Activated CD4-positive, alpha-beta T cell treated with anti-CD3 and anti-CD28 coated beads for 36 hours (primary cell): ENCODE measurements at places on chromosomes 2 and 18.

DNA sequence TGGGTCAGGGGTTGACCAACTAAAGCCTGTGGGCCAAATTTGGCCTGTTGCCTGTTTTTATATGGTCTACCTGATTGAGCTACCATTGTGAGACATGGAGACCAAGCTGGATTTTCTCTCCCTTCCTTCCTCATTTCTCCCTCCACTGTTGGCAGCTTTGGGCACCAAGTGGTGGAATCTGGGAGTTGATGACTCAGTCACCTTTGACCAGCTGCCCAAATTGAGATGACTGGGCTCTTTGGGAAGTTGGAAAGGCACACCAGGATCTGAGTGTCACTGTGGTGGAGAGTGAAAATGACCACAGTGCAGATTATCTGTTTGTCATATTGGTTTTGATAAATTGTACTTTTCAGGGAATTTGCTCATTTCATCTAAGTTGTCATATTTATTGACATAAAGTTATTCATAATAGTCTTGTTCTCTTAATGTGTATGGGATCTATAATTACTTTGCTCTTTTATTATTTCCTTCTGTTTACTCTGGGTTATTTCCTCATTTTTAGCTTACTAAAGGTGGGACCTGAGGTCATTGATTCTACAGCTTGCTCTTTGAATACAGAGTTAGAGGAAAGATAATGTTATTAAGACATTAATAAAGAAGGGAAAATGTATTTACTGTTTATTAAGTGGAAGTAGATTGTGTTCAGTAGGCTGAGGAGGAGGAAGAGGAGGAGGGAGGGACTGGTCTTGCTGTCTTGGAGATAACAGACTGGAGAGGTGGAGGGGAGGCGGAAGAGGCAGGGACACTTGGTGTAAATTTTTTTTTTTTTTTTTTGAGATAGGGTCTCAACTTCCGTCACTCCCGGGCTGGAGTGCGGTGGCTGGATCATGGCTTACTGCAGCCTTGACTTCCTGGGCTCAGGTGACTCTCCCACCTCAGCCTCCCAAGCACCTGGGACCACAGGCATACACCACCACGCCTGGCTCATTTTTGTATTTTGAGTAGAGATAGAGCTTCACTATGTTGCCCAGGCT lies 31.8 kb downstream of the AGFG1 start:
- peaks cover 73% of the 10 kb centered on the region for H3K4me1 ChIP-seq
- H3K27ac ChIP-seq, result no peak overlapping the region
- DNase-seq, result no peak
- no peak overlapping the region for H3K4me3 ChIP-seq
- H3K36me3 ChIP-seq, result peaks cover 44% of the 10 kb centered on the region

GRCh38 chr2:14577843-14578242 lies 54.7 kb upstream of the LRATD1 start:
- peaks cover 4% of the 10 kb centered on the region for H3K27me3 ChIP-seq
- H3K36me3 ChIP-seq, result no peaks in the 10 kb centered on the region
- no peaks in the 10 kb centered on the region for H3K4me1 ChIP-seq
- H3K4me3 ChIP-seq, result no peak overlapping the region
- H3K27ac ChIP-seq, result no peak overlapping the region
- DNase-seq, result no peak

DNA sequence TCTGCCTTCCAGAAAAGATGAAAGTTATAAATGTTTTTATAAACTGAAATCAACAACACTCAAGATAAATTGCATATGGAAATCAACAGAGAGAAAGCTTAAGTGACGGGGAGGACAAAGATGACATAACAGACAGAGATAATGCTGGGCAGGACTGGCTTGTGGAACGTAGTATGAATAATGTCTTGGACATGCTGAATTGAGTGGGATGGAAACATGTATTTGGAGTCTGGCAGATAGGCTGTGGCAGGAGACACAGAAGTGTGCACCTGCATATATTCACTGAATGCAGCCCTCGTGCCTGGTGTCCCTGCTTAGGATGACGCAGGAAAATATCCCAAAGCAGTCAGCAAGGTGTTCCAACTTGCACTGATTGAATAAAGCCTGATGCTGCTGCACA lies 318.2 kb downstream of the CBLN2 start:
- no peak overlapping the region for H3K27ac ChIP-seq
- H3K36me3 ChIP-seq, result no peaks in the 10 kb centered on the region
- H3K4me3 ChIP-seq, result no peak overlapping the region

DNA sequence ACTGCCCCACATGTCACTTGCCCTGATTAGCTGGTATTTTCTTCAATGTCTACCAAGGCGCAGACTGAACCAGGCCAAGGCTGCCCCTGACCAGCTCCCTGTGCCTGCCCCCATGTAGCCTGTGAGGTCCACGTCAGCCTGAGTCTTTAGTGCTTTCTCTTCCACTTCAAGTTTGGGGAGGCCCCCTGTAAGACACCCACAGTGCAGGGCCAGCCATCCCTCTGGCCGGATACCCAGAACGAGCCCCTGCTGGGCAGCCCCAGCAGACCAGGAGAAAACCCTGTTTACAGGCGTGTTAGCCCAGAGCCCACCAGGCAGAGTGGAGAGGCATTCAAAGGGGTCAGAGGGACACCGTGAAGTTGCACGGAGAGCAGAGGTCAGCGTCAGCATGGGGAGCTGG lies 92.4 kb downstream of the TFCP2L1 start:
- H3K4me3 ChIP-seq, result no peak overlapping the region
- H3K27me3 ChIP-seq, result peaks cover 3% of the 10 kb centered on the region
- no peak for DNase-seq
- H3K36me3 ChIP-seq, result no peaks in the 10 kb centered on the region
- H3K27ac ChIP-seq, result no peak overlapping the region
- no peaks in the 10 kb centered on the region for H3K4me1 ChIP-seq

DNA sequence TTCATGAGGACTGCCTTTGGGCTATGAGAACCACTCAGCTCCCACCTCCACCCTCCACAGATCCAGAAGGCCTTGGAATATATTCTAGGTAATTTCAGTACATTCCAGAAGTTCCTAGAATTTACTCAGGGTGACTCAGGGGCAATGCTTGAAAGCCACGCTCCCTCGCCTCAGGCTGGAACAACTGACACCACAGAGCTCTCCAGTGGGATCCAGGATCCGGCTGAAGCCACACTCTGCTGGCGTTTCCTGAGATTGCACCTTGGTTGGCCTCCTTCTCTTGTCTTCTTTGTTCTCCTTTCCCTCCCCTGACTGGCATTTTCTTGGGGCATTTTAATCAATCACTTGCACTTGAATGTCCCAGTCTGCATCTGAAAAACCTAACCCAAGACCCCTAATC lies 92.6 kb upstream of the KCNE4 start:
- peaks cover 12% of the 10 kb centered on the region for H3K27me3 ChIP-seq
- H3K27ac ChIP-seq, result no peak overlapping the region
- H3K36me3 ChIP-seq, result no peaks in the 10 kb centered on the region

DNA sequence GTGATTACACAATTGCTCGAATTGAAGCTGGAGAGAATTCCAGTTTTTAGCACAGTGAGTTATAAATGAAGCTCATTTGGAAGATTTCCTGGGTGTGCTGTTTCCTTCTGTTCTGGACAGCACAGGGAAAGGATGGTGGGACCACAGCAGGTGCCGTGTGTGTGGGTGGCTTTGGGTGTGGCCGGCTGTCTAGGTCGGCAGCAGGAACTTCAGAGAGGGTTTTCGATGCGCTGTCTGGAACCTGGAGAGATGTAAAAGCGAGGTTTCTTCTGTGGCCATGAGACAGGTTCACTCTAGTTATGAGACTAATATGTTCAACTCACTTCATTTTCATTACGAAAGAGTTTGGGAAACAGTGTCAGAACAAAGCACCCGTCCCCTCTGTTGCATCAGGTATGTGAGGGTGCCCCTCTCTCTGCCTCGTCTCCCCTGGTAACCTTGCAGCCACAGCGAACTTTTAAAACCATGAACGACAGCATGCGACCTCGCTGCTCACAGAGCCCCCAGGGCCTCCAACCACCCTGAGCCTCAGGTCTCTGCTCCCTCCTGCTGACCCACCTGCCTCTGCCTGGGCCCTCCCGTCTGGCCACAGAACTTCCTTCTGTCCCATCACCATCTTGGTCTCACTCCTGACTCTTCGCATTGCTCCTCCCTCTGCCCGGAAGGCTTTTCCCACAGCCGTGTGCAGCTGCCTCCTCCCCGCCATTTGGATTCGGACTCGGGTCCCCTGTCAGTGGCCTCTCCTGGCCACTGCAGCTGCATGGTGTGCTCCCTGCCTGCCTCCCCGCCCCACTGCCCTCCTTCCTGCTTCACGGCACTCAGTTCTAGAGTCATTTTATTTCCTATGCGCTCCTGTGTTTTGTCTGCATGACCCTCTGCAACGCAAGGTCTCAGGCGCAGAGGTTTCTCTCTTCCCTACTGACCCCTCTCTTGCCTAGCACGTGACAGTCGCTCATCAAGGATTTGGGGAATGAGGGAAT lies 151.2 kb downstream of the NDUFA10 start:
- no peak for DNase-seq
- H3K27me3 ChIP-seq, result no peaks in the 10 kb centered on the region
- H3K27ac ChIP-seq, result no peak overlapping the region
- H3K4me3 ChIP-seq, result no peak overlapping the region
- no peaks in the 10 kb centered on the region for H3K36me3 ChIP-seq

- H3K36me3 ChIP-seq, result no peaks in the 10 kb centered on the region
- no peak overlapping the region for H3K4me3 ChIP-seq
- H3K27ac ChIP-seq, result no peak overlapping the region
- H3K4me1 ChIP-seq, result peaks cover 20% of the 10 kb centered on the region
Measured at GRCh38 chr18:62335494-62335893, 10.4 kb downstream of the TNFRSF11A start.

- H3K27ac ChIP-seq, result peak overlapping the region; percentile 89
- peaks cover 46% of the 10 kb centered on the region for H3K36me3 ChIP-seq
- no peaks in the 10 kb centered on the region for H3K27me3 ChIP-seq
Measured at GRCh38 chr2:106095478-106096298, 98.4 kb downstream of the UXS1 start.

DNA sequence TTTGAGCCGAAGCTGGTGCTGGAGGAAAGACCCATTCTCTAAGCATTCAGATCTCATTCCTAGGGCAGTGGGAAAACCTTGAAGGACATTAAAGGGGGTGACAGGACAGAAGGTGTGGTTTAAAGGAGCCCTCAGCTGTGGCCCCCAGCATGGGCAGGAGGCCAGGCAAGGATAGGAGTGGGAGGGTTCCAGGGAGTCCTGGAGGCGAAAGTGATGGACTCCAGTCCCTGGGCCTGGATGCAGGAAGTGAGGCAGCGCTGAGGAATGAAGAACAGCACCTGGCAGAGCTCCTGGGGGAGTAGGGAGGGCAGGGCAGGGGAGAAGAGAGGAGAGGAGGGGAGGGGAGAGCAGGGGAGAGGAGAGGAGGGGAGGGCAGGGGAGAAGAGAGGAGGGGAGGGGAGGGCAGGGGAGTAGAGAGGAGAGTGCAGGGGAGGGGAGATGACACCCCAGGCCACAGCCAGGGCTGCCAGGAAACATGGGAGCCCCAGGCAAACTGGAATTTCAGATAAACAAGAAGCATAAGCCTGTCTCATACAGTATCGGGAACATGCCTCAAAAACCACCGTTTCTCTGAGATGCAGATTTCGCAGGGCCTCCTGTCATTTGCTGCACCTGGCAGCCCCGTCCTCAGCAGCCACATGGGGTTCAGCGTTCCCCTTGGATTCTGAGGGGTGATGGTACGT lies 5.7 kb downstream of the RAMP1 start:
- H3K4me3 ChIP-seq, result no peak overlapping the region
- no peaks in the 10 kb centered on the region for H3K36me3 ChIP-seq
- no peak for DNase-seq
- no peak overlapping the region for H3K27ac ChIP-seq

- no peak overlapping the region for H3K4me3 ChIP-seq
- H3K27ac ChIP-seq, result no peak overlapping the region
- H3K4me1 ChIP-seq, result no peaks in the 10 kb centered on the region
- H3K36me3 ChIP-seq, result no peaks in the 10 kb centered on the region
Measured at GRCh38 chr2:236688157-236688556, 118.5 kb downstream of the ACKR3 start.

DNA sequence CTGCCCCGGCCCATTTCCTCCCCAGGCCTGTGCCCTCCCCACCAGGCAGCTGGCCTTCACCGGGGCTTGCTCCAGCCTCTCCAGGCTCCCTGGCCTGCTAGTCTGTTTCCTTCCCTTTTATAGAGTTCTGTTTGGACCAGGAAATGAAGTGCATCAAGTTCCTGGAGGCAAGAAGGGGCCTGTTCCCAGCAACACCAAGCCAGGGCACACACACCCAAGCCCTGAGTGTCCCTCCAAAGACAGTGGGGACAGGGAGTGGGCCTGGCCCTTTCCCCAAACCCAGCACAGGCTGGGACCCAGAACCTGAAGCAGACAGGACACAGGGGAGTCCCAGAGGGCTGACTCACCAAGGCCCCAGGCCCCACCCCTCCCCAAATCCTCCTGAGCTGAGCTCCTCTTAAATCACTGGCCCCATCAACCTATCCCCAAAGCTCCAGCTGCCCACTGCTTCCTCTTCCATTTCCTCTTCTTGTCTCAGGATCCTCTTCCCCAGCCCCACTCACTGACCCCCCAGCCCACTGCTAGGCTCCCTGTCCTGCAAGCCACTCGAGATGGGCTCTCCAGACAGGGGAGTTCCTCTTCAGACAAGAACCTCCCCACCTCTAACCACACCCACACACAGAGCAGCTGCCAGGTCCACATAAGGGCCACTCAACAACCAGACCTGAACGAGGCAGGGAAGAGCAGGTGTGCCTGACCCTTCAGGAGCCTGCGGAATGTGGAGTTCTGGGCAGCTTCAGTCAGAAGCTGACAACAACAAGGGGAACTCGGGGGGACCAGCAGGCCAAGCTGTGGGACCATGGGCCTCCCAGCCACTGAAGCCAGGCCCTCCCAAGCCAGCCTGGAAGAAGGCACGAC lies 74.2 kb downstream of the TNS1 start:
- no peak for DNase-seq
- no peaks in the 10 kb centered on the region for H3K36me3 ChIP-seq
- no peak overlapping the region for H3K4me3 ChIP-seq

- H3K27me3 ChIP-seq, result peaks cover 4% of the 10 kb centered on the region
- no peak overlapping the region for H3K4me3 ChIP-seq
- H3K36me3 ChIP-seq, result no peaks in the 10 kb centered on the region
- H3K4me1 ChIP-seq, result no peaks in the 10 kb centered on the region
- no peak overlapping the region for H3K27ac ChIP-seq
Measured at GRCh38 chr2:114436329-114436728, 6.1 kb upstream of the DPP10 start.

GRCh38 chr2:109102588-109103233 lies 26.3 kb upstream of the SH3RF3 start:
- peaks cover 16% of the 10 kb centered on the region for H3K4me1 ChIP-seq
- no peak overlapping the region for H3K27ac ChIP-seq
- H3K36me3 ChIP-seq, result no peaks in the 10 kb centered on the region
- DNase-seq, result peak; percentile 39

GRCh38 chr18:7579918-7580542 lies 12.9 kb downstream of the PTPRM start:
- H3K27ac ChIP-seq, result no peak overlapping the region
- H3K4me3 ChIP-seq, result no peak overlapping the region
- H3K36me3 ChIP-seq, result no peaks in the 10 kb centered on the region
- DNase-seq, result no peak
- H3K4me1 ChIP-seq, result peaks cover 5% of the 10 kb centered on the region

- H3K27me3 ChIP-seq, result peaks cover 21% of the 10 kb centered on the region
- H3K4me1 ChIP-seq, result peaks cover 19% of the 10 kb centered on the region
- no peak for DNase-seq
- no peaks in the 10 kb centered on the region for H3K36me3 ChIP-seq
- no peak overlapping the region for H3K4me3 ChIP-seq
- no peak overlapping the region for H3K27ac ChIP-seq
Measured at GRCh38 chr2:118880501-118880900, 33.1 kb upstream of the EN1 start.
